ENCODE measurements at places on chromosomes 16 and 17.

DNA sequence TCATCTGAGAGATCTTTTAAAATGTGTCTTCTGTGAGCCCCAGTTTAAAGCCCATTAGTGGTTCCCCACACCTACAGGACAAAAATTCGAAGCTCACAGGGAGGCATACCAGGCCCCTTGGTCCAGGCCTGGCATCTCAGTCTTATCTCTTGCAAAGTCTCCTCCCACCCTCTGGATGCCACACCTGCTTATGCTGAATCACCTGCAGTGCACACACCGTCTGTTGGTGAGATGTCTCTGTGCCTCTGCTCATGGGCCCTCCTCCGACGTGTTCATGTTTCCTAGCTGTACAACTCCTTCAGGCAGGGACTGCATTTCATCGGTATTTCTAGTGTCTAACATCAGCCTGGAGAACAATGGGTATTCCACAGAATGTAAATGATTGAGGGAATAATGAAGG is 41.6 kb downstream of the RNF157 start:
- no peak for DNase-seq

GRCh38 chr16:1760911-1761310 is 10.4 kb downstream of the NME3 start:
- DNase-seq, result no peak

GRCh38 chr16:75732871-75733270 is 6.6 kb upstream of the CPHXL start:
- DNase-seq, result no peak

DNA sequence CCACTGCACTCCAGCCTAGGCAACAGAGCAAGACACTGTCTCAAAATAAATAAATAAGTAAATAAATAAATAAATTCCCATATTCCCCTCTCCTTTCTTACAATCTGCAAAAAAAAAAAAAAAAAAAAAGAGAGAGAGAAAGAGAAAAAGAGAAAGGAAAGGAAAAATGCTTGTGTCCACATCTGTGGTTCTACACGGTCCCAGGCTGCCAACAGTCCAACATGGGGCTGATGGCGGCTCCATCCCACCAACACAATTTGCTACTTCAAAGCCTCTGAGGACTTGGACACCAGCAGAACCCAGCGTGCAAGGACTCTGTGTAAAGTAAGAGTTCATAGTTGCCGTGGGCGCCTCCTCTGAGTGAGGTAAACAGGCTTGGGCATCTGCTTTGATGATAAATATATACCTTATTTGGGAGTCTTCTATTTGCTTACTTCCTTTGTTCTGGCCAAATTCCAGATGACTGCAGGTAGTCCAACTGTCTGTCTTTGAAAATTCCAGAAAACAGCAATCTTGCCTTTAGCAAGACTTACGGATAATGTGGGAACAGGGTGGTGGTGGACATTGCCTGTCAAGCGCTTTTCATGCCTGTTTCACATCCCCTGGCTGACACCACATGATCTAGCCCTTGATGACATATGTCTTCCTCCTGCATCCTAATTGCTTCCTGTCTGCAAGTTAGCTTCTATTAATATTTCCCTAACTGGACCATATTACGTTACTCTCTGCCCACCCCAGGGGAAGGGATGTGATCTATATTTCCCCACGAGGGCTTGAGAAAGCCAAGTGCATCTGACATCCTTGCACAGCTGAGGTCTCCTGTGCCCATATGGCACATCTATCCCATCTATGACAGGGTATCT is 10.1 kb downstream of the LITAF start:
- DNase-seq, result peak; percentile 20

DNA sequence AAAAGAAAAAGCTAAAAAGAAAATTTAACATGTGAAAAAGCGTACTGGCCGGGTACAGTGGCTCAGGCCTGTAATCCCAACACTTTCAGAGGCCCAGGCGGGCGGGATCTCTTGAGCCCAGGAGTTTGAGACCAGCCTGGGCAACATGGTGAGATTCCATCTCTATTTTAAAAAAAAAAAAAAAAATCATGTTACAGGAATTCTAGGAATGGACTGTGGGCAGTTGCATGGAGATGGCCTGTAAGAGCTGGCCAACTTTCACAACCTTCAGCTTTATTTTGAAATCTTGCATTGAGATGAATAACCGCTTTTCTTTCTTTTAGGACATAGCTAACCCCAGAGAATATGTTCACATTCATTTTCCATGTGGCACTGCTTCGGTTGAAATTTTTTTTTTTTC is 8.2 kb upstream of the CIAO3 start:
- no peak for DNase-seq

GRCh38 chr17:37327341-37328090 is 48.3 kb upstream of the C17orf78 start:
- no peak for DNase-seq

DNA sequence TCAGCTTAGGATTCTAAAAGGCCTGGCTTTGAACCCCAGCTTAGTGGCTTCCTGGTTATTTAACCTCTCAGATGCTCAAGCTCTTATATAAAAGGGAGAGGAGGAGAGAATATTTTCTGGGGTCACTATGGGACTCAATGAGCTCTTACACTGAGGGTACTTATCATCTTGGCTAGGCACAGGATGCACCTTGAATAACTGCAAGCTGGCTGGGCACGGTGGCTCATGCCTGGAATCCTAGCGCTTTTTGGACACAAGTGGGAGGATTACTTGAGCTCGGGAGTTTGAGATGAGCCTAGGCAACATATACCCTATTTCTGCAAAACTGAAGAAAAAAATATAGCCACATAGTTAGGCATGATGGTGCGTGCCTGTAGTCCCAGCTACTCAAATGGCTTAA is 665.3 kb upstream of the RBFOX1 start:
- no peak for DNase-seq

DNA sequence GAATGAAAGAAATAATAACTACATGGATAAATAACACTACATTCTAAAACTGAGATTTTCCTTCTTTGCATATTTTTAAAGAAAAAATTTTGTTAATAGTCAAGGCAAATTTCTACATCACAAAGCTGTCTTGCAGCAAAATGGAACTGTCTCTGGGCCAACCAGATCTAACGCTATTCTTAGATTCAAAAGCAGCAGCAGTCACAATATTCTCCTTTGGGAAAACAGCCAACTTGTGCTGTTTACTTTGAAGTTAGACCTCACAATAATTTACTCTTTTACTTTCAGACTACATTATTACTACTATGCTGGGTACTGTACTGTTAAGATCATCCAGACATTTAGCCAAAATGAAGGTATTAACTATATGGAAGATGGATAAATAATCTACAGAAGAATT is 189.1 kb downstream of the CEP112 start:
- DNase-seq, result no peak

- peak; percentile 68 for DNase-seq
Observed at GRCh38 chr16:88782454-88783390, 2.3 kb downstream of the PIEZO1 start.

- DNase-seq, result no peak
Observed at GRCh38 chr17:15124746-15125145, 140.4 kb downstream of the PMP22 start.

- no peak for DNase-seq
Observed at GRCh38 chr17:49241040-49241439, 10.5 kb upstream of the PHOSPHO1 start.

- no peak for DNase-seq
Observed at GRCh38 chr17:6043405-6043804, 26.8 kb upstream of the WSCD1 start.

- peak; percentile 49 for DNase-seq
Observed at GRCh38 chr17:2926019-2926650, 129.9 kb downstream of the RAP1GAP2 start.

DNA sequence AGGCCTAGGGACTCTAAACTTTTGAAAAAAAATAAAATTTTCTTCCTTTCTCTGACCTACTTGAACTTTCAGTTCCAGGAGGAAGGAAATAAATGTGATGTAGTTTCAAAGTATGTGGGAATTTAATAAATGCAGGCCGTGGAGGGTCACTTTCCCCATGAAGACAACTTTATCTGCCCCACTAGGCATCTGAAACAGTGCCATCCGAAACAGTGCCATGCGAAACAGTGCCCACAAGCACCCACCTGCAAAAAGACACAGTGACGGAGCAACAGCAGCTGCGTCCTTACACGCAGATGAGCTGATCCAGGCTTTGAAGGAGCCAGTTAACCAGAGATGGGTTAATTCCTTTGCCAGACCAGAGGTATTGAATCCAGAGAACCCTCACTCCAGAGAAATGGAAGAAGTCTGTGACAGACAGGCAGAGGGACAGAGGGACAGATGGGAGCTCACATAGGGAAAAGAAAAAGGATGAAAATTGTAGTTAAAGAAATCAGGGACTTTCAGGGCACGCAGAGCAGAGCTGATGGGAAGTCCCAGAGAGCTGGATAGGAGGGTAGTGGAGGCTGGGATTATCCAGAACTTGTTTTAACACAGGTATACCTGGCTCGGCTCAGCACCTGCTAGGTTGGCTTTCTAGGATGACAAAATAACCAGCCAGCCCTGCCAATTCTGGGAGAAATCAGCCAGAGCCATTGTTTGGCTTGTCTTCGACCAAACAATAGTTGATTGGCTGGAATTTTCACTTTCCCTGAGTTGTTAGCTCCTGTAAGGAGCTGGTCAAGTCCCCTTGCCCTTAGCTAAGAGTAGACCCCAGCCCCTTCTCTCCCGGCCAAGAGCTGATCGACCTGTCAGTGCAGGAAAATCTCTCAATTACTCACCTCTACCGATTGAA is 17.1 kb upstream of the HOXB13 start:
- no peak for DNase-seq

DNA sequence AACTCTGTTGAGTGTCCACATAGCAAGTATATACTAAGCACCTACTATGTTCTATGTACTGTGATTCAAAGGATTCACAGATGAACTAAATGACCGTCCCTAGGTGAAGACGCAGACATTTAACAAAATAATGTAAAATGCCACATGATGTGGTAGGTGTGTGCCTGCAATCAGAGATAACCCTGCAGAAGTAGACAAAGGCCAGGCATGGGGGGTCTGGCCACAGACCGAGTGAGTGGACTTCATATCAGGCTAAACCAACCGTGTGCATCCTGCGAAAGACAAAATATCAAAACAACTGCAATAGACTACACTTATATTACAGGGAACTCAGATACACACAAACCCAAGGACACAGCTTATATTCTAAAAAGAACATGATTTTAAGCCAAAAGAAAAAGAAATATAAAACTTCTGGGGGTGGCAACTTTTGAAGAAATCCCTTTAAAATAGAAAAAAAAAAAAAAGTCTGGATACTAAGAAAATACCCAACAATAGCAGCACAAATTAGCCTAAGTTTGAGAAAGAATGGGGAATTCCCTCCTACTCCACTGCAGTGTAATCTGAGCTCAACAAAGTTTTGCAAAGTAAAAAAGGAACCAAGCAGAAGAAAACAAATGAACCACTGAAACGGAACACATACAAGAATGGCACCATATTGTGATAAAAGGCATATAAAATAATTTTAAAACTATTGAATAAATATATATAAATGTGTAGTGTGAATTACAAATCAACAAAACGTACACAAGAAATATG is 12.3 kb downstream of the HSDL1 start:
- DNase-seq, result no peak

GRCh38 chr16:58062821-58063220 is 37.3 kb downstream of the MMP15 start:
- DNase-seq, result no peak

DNA sequence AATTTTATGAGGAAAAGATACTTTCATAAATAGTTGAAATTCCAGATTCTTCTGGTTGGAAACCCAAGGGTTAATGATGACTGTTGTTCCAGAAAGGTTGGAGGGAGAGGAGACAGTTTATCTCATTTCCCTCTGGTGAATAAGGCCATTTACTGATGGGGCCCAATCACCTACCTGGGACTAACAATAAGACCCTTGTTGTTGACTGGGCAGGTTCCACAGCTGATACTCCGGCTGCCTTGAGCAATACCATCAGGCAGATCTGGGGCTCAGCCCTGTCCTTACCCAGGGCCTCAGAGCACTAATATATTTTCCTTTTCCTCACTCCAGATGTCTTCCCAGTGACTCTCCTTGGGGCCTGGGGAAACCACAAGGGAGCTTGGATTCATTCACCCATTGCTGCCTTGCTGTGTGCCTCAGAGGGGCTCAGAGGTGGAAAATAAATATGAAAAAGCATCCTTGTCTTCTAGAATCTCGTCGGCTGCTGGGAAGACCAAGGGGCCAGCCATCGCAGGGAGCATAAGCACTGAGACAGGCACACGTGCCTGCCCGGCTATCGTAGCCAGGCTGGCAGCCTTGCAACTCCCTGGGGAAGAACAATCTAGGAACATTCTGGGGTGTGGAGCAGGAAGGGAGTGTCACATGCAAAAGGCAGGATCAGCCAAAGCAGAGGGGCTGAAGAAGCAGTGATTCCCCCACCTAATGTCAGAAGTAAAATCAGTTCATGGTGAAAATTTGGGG is 54.4 kb downstream of the MPRIP start:
- no peak for DNase-seq

GRCh38 chr16:84825896-84826557 is 6.2 kb downstream of the CRISPLD2 start:
- DNase-seq, result no peak

GRCh38 chr16:21590796-21591195 is 8.6 kb upstream of the METTL9 start:
- no peak for DNase-seq

- no peak for DNase-seq
Observed at GRCh38 chr16:69089091-69089910, 16.2 kb upstream of the HAS3 start.

DNA sequence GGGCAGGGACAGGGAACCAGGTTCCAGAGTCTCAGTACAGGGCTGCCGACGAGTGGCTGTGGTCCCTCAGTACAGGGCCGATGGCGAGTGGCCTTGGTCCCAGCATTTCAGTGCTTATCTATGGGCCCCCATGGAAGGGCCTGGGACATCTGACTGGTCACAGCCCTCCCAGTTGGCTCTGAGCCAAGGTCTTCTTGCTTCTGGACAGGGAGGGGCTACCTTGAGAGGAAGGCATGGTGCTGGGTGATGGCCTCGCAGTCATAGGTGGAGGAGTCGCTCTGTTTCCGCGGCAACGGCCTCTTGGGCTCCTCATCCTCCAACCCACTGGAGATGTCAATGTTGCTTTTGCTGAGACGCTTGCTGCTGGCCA is 32.5 kb downstream of the PIMREG start:
- no peak for DNase-seq

GRCh38 chr16:87119168-87119567 is 198.0 kb downstream of the C16orf95 start:
- DNase-seq, result no peak

GRCh38 chr17:43176119-43176570 is 5.1 kb downstream of the NBR1 start:
- no peak for DNase-seq

DNA sequence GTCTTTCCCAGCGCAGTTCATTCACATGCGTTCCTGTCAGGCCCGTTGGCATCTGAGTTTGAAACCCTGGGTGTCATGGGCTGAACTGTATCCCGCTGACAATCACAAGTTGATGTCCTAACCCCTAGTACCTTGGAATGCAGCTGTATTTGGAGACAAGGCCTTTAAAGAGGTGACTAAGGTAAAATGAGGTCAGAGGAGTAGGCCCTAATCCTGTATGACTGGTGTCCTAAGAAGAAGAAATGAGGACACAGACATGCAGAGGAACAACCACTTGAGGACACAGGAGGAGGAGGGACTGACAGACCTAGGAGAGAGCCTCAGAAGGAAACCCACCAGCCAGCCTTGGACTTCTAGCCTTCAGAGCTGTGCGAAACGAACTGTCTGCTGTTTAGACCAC is 33.1 kb downstream of the TRPV2 start:
- DNase-seq, result no peak
